ENCODE measurements at places on chromosomes 3 and 15. TPM values are rescaled to one million over a fixed set of nuclear protein-coding genes. Genes with fewer than 3 reads are reported as not detected.
A peak's percentile ranks its signal among the peaks of the same experiment; 100 is the strongest.

GRCh38 chr3:60126511-60127304 is 1076.9 kb upstream of the CFAP20DC start:
- no peak for DNase-seq

GRCh38 chr15:96703794-96704550 is 373.5 kb downstream of the NR2F2 start:
- DNase-seq = no peak

GRCh38 chr3:157527131-157527881 is 24.1 kb upstream of the VEPH1 start:
- no peak for DNase-seq

DNA sequence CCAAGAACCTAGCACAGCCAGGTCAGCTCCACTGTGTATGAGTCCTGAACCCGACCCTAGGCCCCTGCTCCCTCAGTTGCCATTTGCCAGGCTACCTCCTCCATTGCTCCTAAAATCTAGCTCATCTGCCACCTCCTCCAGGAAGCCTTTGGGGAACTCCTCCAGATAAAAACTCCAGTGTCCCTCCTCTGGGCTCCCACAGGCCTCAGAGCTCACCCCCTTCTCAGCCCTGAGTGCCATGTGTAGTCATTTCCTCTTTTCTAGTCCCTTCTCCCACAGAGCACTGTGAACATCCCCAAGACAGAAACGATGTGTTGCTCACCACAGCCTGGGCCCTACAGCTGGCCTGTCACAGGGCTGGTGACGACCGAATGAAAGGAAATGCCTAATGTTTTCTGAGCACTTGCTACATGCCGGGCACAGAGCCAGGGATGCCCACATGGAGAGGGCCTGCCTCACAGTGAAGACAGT is 61.0 kb downstream of the IQSEC1 start:
- DNase-seq = no peak

- DNase-seq = no peak
Observed at GRCh38 chr3:95775486-95776094, 1038.8 kb upstream of the EPHA6 start.

The PLXNB1 gene
- 32.2 TPM for polyA plus RNA-seq

- no peak for DNase-seq
Observed at GRCh38 chr15:66704019-66704802, 2.2 kb downstream of the SMAD6 start.

DNA sequence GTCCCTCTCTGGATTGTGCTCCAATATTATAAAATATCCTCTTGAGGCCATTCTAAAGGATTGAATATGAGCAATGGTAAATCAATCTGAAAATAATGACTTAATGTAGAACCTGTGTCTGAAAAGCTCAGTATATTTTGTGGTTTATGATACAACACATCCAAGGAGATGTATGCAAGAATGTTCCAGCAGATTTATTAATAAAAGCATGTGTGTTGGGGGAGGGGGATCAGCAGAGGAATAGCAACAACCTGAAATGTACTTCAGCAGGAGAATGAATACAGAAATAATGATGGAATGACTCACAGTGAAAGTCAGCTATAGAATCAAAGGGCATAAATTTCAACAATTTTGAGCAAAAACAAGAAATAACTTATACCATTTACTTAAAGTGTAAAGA is 56.7 kb upstream of the NUDT16 start:
- no peak for DNase-seq

- no peak for DNase-seq
Observed at GRCh38 chr15:29778382-29778781, 43.9 kb downstream of the TJP1 start.

- DNase-seq = no peak
Observed at GRCh38 chr3:14175383-14176037, 2.9 kb downstream of the XPC start.

The PLCH1 gene
- polyA plus RNA-seq = 0.41 TPM

The LTK gene
- polyA plus RNA-seq = 22.8 TPM

DNA sequence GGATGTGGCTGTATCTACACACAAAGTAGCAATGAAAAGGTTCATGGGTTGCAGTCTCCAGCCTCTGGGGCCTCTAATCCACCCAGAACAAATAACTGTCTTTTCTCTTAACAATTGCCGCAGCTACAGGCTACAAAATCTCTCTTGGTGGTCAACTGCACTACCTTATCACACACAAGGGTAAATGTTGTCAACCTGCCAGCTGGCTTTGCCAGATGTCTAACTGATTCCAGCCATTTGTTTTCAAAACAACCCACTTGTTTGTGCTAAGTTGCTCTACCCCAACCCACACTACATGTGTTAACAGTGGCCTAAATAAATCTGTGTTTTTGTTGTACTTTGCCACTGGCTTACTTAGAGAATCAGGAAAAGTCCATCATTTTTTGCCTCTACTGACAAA is 447.3 kb downstream of the TAFA4 start:
- DNase-seq = no peak

DNA sequence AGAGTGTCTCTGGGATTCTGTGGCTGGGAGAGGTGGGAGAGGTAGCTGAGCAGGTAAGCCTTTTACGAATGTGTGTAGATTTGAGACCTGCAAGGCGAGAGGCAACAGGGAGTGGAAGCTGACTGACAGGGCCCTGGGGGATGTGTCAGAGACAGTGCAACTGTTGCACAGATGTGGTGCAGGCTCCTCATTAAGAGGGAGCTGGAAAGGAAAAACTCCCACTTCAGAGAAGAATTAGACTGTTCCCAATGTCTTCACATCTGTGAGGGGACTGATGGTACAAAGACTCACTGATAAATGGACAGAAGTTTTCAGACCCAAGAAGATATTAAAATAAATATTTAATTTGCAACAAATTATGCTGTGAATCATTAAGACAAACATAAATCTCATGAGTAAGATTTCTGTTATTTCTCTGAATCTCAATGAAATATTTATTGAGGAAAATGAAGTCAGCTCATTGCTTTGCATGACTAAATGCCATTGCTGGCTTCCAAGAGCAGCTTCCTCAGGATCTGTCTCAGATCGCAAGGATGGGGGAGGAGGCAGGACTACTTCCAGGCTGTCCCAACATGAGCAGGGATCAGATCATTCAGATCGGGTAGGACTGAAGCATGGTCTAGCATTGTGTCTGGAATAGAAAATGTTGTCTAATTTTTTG is 127.3 kb upstream of the ROPN1 start:
- no peak for DNase-seq

- DNase-seq = no peak
Observed at GRCh38 chr3:185172086-185173049, 19.5 kb upstream of the C3orf70 start.

The HES1 gene
- 24.5 TPM for polyA plus RNA-seq

The PPM1M gene
- 15.9 TPM for polyA plus RNA-seq

The THAP10 gene
- 2.1 TPM for polyA plus RNA-seq

DNA sequence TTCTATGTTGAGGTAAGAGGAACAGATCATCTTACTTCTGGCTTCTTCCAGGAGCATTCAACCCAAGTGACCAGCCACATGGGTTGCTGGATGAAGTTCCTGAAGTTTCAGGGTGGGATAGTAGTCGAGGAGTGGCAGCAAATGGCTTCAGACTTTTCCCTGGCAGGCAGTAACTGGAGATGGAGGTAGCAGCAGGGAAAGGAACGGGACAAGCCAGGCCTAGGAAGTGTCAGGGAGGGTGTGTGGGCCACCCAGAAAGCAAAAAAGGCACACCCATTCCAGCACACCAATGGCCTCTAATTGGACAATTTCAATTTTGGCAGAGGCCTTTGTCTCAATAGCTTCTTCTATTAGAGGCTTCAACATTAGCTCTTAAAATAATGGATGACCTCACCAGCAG is 498.6 kb upstream of the ATP11B start:
- DNase-seq = no peak

- no peak for DNase-seq
Observed at GRCh38 chr3:140053794-140054193, 118.8 kb downstream of the CLSTN2 start.

DNA sequence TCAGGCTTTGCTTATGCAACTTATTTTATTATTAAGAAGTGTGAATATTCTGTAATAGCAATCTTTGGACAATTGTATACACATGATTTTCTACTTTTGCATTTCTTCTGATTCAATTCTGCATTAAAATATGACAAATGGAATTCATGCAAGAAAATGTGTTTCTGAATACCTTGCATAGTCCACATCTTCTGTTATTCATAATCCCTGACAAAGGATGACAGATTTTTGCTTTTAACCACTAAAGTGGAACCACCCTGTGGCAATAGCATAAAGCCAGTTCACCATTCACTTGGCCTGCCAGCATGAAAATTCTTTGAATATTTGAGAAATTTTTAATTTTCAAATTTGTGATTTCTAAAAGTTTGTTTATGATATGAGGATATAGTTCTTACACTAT is 397.0 kb downstream of the ROBO2 start:
- DNase-seq = no peak

The SOX2 gene
- 0.18 TPM for polyA plus RNA-seq

GRCh38 chr3:156109989-156110388 is 10.4 kb upstream of the KCNAB1 start:
- DNase-seq = peak; percentile 43

- DNase-seq = no peak
Observed at GRCh38 chr15:34047893-34048775, 9.1 kb upstream of the AVEN start.

The NANOGP8 gene
- not detected for polyA plus RNA-seq

DNA sequence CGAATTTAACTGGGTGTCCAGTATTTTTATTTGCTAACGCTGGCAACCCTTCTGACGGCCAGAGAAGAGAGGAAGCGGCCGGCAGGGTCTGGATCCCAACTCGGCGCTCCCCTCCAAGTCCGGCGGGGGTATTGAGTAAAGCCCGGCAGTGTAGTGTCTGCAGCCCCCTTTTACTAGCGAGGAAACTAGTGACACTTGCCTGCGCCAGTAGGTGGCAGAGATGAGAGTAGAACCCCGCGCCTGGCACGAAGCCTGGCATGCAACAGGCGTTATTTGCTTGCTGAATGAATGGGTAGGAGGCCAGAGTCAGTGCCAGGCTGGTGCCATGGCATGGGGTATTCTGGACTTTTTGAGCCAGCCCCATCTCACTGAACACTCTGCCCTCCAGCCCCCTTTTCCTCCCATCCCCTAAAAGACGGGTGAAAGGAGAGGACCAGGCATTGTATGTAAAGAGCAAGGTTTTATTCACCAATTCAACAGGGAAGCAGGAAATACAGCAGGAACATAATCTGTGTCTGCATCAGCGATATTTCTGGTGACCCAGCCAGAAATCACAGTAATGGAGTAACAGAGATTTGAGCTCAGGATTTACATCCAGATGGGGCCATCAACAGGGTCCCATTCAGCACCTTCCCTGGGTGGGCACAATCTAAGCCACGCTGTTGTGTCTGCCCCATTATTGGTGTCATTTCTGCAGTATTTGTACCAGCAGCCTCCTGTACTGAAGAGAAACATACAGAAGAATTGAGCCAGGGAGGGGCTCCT is 788 bp upstream of the WDR73 start:
- DNase-seq = peak; percentile 64

GRCh38 chr3:46731795-46732194 is 14.1 kb upstream of the PRSS50 start:
- no peak for DNase-seq

The KLHDC8B gene
- polyA plus RNA-seq = 84.0 TPM

DNA sequence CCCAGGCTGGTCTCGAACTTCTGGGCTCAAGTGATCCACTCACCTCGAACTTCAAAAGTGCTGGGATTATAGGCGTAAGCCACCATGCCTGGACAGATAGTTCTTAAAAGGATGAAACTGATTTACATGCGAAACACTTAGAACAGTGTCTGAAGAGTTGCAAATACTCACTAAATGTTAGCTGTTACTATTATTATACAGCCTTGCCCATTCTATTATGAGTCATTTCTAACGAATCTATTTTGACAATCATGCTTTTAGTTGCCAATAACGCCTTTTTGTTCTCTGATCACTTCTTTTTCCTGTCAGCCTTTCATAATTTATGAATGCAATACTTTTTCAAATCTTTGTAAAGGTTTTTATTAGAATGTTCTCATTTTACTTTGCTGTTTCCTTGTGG is 112.7 kb downstream of the SNRK start:
- no peak for DNase-seq

- no peak for DNase-seq
Observed at GRCh38 chr3:52827441-52827840, 3.0 kb downstream of the ITIH4 start.
